ENCODE measurements at places on chromosomes 13 and 19. TPM values are rescaled to one million over a fixed set of nuclear protein-coding genes. Genes with fewer than 3 reads are reported as not detected.

- no peaks in the 10 kb centered on the region for H3K27me3 ChIP-seq
- H3K4me3 ChIP-seq, result no peak overlapping the region
- H3K4me1 ChIP-seq, result peaks cover 39% of the 10 kb centered on the region
- peaks cover 46% of the 10 kb centered on the region for H3K36me3 ChIP-seq
Observed at GRCh38 chr13:33108620-33109019, 92.4 kb downstream of the KL start.

- H3K4me1 ChIP-seq, result no peaks in the 10 kb centered on the region
- DNase-seq, result no peak
- no peak overlapping the region for H3K4me3 ChIP-seq
Observed at GRCh38 chr13:112229992-112230872, 145.9 kb upstream of the SPACA7 start.

The CD79A gene
- total RNA-seq, result 3.1 TPM

GRCh38 chr13:92197669-92198068 lies 799.2 kb downstream of the GPC5 start:
- H3K27me3 ChIP-seq, result no peaks in the 10 kb centered on the region
- no peak overlapping the region for H3K27ac ChIP-seq
- no peaks in the 10 kb centered on the region for H3K4me1 ChIP-seq
- H3K36me3 ChIP-seq, result no peaks in the 10 kb centered on the region

DNA sequence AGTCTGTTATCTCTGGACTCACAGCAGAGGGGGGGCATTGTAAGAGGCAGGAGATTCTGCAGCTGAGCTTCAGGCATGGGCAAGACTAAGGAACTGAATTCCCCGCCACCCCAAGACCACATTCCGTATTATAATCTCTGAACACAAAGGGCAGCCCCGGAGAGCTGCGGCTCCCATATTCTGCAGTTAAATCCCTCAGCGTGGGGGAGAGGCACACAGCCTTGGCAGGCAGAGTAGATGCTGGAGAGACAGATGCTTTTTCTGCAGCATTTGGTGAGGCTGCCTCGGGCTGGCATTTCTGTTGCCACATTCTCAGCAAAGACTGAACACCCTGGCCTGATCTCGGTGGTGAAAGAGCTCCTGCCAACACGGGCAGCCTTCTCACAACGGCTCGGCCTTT lies 12.9 kb downstream of the CHAF1A start:
- DNase-seq, result no peak
- peak overlapping the region; percentile 25 for H3K27ac ChIP-seq
- H3K36me3 ChIP-seq, result no peaks in the 10 kb centered on the region
- H3K4me3 ChIP-seq, result no peak overlapping the region

DNA sequence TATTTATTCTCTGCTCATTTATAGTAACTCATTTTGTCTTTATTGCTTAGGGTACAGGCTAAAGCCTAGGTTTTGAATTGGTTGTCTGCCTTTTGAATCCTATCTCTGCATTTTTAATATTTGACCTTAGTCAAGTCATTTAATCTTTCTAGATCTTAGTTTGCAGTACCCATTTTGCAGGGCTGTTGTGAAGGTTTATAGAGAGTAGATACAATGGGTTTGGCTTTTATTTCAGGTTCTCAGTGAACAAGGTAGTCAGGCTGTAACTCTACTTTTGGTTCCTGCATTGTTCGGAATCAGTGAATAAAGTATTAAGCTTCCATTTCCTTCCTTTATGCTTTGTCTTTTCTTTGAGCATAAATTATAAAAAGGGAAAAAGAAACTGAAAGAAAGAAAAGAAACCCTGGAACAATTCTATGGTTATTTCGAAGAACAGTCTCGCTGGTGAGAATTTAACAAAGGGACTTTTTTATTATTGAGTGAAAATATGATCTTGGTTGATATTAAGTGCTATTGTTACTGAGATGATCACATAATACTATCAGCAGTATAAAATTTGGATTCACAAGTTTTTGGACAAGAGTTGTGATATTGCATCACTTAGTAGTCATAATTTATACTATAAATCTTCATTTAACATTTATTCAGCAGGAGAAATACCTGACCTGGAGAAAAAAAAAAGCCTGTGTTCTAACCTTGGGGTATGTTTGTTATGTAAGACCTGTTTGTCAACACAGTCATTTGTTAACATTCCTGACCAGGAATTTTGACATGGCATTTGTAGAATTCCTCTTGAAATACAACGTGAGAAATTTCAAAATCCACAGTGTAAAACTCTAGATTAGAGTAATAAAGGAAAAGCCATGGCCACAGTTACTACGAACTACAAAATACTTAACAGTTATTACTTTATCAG lies 91.3 kb downstream of the ZMYM2 start:
- H3K36me3 ChIP-seq, result peaks cover 56% of the 10 kb centered on the region
- H3K27ac ChIP-seq, result no peak overlapping the region
- no peak for DNase-seq
- no peaks in the 10 kb centered on the region for H3K27me3 ChIP-seq

DNA sequence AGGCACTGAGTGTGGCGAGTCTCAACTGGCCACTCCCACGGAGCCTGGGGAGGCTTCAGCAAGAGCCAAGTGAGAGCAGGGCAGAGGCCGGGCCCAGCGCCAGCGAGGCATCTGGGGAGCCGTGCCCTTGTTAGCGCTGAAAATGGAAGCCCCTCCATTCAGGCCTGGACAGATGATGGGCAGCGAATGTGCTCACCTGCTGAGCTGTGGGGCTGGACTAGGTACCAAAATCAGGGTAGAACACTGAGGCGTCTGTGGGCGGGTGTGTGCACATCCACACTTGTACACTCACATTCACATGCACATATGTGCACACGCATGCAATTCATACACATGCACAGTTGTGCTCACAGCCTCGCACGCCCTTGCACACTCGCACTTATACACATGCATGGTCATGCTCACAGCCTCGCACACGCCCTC lies 20.7 kb downstream of the NAXD start:
- DNase-seq, result no peak
- H3K27me3 ChIP-seq, result no peaks in the 10 kb centered on the region
- H3K4me3 ChIP-seq, result no peak overlapping the region
- no peaks in the 10 kb centered on the region for H3K4me1 ChIP-seq

The F2RL3 gene
- total RNA-seq, result 0.79 TPM

The ADGRE2 gene
- total RNA-seq, result 3.6 TPM

The TMC4 gene
- 45.6 TPM for total RNA-seq

DNA sequence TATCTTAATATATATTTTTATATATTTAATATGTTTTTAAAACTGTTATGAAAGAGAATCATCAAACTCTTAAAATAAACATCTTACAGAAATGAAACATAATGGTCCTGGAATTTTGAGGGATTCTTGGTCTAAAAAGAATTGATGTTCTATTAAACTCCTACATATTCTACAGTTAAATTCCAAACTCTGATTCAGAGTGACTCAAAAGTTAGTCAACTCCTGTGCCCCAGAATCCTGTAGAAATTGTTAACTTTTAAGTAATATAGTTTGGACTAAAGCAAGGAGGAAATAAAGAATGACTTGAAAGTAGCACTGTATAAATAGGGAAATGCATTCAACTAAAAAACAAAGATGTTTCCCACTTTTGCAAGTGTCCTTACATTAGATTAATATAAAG lies 47.7 kb downstream of the FNDC3A start:
- no peak overlapping the region for H3K27ac ChIP-seq
- no peaks in the 10 kb centered on the region for H3K4me1 ChIP-seq
- no peaks in the 10 kb centered on the region for H3K27me3 ChIP-seq
- no peak for DNase-seq

DNA sequence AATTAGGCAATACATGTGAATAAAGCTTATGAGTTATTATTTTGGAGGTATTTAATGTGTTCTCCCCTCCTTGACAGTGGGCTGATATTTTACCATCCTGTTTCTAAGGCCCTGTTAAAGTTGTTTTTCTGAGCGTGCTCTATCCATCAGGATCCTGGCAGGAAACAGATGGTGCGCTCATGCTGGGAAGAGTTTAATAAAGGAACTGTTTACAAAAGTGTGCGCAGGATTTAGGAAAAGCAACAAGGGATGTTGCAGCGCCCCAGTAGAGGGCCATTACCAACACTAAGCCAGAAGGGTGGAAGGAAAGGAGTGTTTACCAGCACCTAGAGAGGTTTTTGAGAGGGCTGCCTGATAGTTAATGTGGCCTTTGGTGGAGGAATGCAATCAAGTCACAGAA lies 374.5 kb downstream of the KCNRG start:
- H3K36me3 ChIP-seq, result no peaks in the 10 kb centered on the region
- H3K27me3 ChIP-seq, result no peaks in the 10 kb centered on the region
- H3K27ac ChIP-seq, result no peak overlapping the region
- H3K4me1 ChIP-seq, result no peaks in the 10 kb centered on the region
- no peak overlapping the region for H3K4me3 ChIP-seq

GRCh38 chr13:74839656-74840055 lies 642.3 kb downstream of the TBC1D4 start:
- no peak overlapping the region for H3K4me3 ChIP-seq
- H3K27ac ChIP-seq, result no peak overlapping the region
- DNase-seq, result no peak
- no peaks in the 10 kb centered on the region for H3K36me3 ChIP-seq

DNA sequence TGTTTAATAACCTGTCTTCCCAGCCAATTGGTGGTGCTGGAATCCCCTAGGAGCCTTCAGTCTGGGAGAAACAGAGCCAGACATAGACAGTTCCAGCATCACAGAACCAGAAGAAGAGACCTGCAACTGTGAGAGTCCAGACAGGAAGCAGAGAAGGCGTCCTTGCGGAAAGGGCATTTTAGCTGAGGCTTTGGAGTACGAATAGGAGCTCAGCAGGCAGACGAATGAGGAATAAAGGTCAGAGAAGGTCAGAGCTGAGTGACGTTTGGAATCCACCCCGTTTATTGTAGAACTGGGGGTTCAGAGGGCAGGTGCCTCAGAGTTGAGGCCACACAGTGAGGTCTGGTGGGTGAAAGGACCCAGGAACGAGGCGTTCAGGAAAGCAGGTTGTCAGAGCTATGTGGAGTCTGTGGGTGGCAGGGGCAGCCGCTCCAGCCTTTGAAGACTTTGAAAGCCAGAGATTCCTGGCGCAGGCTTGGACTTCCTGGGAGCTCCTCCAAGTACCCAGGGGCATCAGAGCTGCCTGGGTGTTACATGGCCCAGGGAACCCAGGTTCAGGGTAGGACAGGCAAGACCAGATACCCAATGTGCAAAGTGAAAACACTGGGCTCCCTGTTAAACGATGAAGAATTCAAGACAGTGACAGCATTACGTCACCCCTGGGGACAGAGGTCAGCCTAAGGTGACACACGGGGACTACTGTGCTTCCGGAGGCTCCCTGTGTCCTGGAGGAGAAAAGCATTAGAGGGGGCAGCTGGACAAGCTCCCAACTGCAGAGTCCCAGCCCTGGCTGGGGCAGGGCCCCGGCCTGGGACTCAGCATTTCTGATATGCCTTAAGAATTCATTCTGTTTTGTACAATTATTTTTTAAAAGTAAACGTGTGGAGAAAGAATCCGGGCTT lies 5.5 kb downstream of the ARRDC2 start:
- peaks cover 38% of the 10 kb centered on the region for H3K4me1 ChIP-seq
- H3K27ac ChIP-seq, result peak overlapping the region; percentile 90
- H3K36me3 ChIP-seq, result peaks cover 30% of the 10 kb centered on the region
- no peak overlapping the region for H3K4me3 ChIP-seq
- H3K27me3 ChIP-seq, result no peaks in the 10 kb centered on the region

The IZUMO1 gene
- total RNA-seq, result 5.0 TPM

The CCDC70 gene
- not detected for total RNA-seq

The LILRA1 gene
- 1.1 TPM for total RNA-seq

- H3K4me3 ChIP-seq, result no peak overlapping the region
- H3K36me3 ChIP-seq, result no peaks in the 10 kb centered on the region
- H3K27me3 ChIP-seq, result no peaks in the 10 kb centered on the region
- no peak overlapping the region for H3K27ac ChIP-seq
- H3K4me1 ChIP-seq, result no peaks in the 10 kb centered on the region
Observed at GRCh38 chr13:107518780-107519179, 696.6 kb downstream of the LIG4 start.

The CALR3 gene
- not detected for total RNA-seq

DNA sequence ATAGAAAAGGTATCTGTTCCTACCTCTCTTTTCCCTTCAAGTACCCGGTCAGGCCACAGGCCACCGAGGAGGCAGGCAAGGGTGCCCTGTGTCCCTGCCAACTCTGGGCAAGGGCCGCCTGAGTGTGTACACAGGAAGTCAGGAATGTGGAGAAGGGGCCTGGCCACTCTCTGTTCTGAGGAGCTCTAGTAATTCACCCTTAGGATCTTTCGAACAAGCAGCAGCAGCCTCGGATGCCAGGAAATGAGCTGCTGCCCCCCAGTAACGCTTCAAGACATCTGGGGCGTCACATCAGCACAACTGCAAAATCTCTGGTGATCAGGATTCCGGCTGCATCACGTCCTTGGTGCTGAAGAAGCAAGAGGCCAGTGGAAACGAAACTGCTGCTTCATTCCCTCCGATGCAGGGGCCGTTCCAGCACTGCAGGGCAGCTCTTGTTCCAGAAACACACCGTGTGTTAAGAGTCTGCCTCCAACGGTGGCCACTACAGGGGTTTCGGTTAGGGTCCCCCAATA lies 2.0 kb downstream of the RAB20 start:
- no peak for DNase-seq
- H3K4me1 ChIP-seq, result peaks cover 14% of the 10 kb centered on the region
- no peaks in the 10 kb centered on the region for H3K27me3 ChIP-seq
- peak overlapping the region; percentile 86 for H3K4me3 ChIP-seq

GRCh38 chr13:98333486-98333885 lies 156.4 kb upstream of the RNF113B start:
- no peaks in the 10 kb centered on the region for H3K36me3 ChIP-seq
- no peak overlapping the region for H3K27ac ChIP-seq
- DNase-seq, result no peak

- no peaks in the 10 kb centered on the region for H3K27me3 ChIP-seq
- H3K4me3 ChIP-seq, result no peak overlapping the region
- no peaks in the 10 kb centered on the region for H3K36me3 ChIP-seq
- H3K4me1 ChIP-seq, result no peaks in the 10 kb centered on the region
Observed at GRCh38 chr13:106373989-106374572, 161.4 kb downstream of the EFNB2 start.

GRCh38 chr13:27465611-27466010 lies 15.2 kb upstream of the MTIF3 start:
- no peak for DNase-seq
- H3K4me1 ChIP-seq, result no peaks in the 10 kb centered on the region
- H3K36me3 ChIP-seq, result no peaks in the 10 kb centered on the region
- no peak overlapping the region for H3K27ac ChIP-seq
- no peak overlapping the region for H3K4me3 ChIP-seq
- H3K27me3 ChIP-seq, result no peaks in the 10 kb centered on the region

DNA sequence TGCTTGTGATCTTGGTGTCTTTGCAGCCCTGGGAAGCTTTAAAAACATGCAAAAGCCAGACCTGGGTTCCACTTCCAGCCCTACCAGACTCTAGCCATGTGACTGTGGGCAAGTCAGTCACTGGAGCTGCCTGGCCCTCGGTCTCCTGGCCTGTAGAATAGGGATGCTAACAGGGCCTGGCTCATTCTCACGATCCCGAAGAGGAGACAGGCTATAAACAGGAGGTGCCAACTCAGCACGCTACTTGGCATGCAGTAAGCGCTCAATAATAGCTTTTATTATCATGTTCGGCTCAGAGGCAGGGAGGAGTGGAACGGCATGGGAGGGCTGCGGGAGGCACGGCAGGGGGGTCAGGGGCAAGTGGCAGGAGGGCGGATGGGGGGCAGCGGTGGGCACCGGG lies 1.7 kb downstream of the CTXN1 start:
- H3K27ac ChIP-seq, result peak overlapping the region; percentile 91
- no peak overlapping the region for H3K4me3 ChIP-seq
- DNase-seq, result no peak
- H3K36me3 ChIP-seq, result peaks cover 11% of the 10 kb centered on the region
- peaks cover 92% of the 10 kb centered on the region for H3K4me1 ChIP-seq
- peaks cover 20% of the 10 kb centered on the region for H3K27me3 ChIP-seq

GRCh38 chr19:46192992-46193650 lies 36.4 kb upstream of the IGFL1 start:
- peaks cover 13% of the 10 kb centered on the region for H3K4me1 ChIP-seq
- no peak overlapping the region for H3K4me3 ChIP-seq
- no peak for DNase-seq
- H3K36me3 ChIP-seq, result no peaks in the 10 kb centered on the region

- no peaks in the 10 kb centered on the region for H3K4me1 ChIP-seq
- no peak overlapping the region for H3K4me3 ChIP-seq
- no peak overlapping the region for H3K27ac ChIP-seq
- DNase-seq, result no peak
Observed at GRCh38 chr19:57016076-57016475, 103.7 kb upstream of the USP29 start.

All from esophagus squamous epithelium (tissue), 5 donors.